ENCODE measurements at places on chromosomes 3 and 15.

- ATAC-seq: no peak
These were observed 7.8 kb upstream of the CHRM5 start for GRCh38 chr15:33960549-33960935.

DNA sequence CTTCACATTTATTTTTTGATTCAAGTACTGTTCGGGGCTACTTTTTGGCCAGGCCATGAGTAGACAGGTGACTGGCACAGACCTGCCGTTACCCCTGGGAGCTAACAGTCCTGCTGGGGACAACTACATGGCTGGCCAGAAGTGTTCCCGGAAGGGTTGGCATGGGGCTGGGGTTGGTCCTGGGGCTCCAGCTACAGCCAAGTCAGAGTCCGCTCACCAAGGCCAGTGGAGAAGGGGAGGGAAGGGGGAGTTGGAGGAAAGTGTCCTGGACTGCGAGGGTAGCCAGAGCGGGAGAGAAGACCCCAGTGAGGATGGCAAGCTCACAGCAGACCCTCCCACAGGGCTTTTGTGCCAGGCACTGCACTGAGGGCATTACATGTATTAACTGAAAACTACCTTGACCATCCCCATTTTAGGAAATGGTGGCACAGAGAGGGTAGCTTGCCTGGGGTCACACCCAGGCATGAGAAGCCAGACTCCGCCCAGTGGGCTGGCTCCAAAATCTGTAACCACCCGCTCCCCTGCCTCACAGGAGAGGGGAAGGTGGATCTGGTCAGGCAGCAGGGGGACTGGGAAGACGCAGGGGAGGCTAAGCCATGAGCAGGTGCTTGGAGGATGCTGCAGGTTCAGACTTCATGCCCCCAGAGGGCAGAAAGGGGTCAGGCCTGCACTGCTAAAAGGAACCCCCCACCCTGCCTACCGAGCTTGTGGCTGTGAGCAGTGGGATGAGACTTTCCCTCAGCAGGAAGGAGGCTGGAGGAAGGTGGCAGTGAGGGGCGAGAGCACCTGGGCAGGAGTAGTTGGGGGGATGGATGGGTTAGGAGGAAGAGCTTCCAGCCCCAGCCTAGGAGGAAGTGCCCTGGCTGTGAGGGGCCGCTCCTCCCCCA lies 38.3 kb upstream of the ESYT3 start:
- no peak for ATAC-seq

GRCh38 chr3:49899815-49900214 lies 3.9 kb downstream of the MST1R start:
- no peak for ATAC-seq

DNA sequence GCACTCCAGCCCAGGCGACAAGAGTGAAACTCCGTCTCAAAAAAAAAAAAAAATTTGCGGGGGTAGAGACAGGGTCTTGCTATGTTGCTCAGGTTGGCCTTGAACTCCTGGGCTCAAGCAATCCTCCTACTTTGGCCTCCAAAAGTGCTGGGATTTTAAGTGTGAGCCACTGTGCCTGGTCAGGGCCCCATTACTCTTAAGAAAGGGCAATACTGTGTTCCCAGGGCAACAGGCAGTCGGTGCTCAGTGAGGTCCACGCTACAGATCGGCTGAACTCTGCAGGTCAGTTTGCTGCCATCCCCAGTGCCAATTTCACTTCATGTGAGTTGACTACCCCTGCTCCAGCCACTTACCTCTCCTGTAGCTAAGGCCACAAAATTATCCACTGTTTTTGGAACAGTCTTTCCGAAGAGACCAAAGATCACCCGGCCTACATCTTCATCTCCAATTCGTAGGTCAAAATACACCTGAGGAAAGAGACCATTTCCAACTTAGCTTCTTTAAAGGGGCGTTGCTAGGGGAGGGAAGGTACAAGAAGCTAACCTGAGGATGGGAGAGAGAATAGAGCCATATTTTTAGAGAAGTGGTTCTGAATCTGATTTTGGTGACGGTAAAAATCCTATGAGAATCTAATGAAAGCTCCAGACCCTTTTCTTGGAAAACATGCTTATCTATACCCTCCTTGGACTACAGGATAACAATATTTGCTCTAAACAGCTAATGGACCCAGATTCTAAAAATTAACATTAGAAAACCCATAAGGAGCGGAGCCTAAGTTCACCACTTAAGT lies 939 bp downstream of the PPIB start:
- no peak for ATAC-seq

DNA sequence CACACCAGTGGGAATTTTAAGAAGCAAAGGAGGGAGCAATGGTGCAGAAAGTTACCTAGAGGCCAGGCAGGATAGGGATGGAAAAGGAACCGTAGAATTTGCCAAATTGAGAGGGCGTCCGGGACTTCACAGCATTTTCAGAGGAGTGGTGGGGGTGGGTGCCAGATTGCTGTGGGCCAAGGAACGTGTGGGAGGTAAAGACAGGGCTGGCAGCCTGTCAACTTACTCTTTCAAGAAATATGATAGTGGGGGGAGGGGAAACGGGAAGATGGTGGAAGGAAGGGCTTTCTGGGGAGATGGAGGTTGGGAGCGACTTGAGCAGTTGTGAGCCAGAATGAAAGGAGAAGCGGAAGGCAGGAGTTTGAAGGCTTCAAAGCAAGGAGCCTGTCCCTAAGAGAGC lies 1.4 kb upstream of the SLC6A11 start:
- no peak for ATAC-seq

GRCh38 chr15:89772932-89773583 lies 3.1 kb upstream of the MESP2 start:
- ATAC-seq: no peak

DNA sequence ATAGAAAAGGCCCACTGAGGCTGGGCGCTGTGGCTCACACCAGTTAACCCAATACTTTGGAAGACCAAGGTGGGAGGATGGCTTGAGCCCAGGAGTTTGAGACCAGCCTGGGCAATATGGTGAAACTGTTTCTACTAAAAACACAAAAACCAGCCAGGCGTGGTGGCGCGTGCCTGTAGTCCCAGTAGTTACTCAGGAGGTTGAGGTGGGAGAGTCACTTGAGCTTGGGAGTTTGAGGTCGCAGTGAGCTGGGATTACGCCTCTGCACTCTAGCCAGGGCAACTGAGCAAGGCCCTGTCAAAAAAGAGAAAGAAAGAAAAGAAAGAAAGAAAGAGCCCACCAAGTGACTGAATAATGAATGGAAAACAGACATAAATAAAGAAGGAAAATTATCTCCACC lies 32.0 kb downstream of the TAMM41 start:
- ATAC-seq: no peak

GRCh38 chr3:32882603-32883025 lies 64.8 kb downstream of the TRIM71 start:
- ATAC-seq: no peak

DNA sequence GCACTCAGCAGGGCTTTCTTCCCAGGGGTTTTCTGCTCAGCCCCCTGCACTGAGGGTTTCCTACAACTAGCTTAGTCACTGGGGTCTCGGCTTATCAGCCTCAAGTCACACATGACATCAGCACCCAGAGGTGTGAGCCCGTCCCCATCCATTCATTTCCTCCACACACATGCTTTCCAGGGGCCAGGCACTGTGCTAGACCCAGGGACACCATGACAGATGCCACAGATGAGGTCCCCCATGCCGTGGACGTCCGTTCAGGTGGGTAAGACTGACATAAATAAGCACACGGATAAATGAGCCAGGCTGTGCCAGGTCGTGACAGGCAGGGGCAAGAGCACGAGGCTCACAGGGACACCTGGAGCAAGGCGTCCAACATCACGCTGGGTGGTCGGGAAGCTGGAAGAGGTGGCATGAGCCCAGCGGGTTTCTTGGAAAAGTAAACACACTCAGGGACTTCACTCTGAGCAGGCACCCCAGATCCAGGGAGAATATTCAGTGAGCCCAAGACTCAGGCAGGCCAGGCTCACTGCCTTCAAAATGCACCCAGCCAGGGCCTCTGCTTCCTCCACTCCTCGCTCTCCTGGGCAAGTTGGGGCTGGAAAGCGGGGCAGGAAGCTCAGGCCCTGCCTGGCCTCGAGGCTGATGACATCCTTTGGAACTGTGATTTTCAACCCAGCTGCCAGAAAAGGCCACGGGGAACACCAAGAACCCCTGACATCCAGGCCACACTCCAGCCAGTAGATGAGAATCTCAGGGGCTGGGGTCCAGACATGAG lies 139.3 kb downstream of the CHSY1 start:
- ATAC-seq: no peak

DNA sequence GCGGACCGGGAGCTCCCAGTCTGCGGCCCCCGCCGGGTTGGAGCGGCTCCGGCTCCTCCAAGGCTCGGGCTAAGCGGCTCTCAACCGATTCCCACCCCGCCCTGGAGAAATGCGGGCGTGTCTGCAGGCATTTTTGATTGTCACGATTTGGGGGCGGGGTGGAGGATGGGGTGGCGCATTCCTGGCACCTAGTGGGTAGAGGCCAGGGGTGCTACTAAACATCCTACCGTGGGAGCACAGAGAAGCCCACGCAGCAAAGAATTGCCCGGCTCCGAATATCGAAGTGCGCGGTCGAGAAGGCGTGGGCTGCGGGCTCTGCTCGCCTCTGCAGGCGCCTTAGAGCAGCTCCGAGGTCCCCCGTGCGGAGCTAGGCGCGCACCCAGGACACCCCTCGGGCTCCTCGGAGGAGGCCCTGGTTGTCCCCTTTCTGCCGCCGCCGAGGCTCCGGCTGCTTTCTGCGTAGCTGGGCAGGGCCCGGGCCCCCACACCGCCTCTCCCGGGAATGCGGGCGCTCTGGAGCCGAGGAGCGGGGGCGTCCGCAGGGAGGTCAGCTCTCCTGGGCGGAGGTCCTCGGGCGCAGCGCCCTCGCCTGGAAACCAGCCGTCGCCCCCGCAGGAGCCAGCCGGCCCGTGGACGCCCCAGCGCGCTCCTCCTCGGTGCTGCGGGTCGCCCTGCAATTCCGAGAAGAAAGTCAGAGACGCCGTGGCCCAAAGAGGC lies 16.5 kb upstream of the LAMP3 start:
- peak; percentile 40 for ATAC-seq

GRCh38 chr15:101617390-101617965 lies 34.7 kb downstream of the TM2D3 start:
- ATAC-seq: no peak

- no peak for ATAC-seq
These were observed 2.1 kb downstream of the FAN1 start for GRCh38 chr15:30905821-30906220.

- ATAC-seq: no peak
These were observed 1080.1 kb upstream of the ALCAM start for GRCh38 chr3:104286645-104287044.

DNA sequence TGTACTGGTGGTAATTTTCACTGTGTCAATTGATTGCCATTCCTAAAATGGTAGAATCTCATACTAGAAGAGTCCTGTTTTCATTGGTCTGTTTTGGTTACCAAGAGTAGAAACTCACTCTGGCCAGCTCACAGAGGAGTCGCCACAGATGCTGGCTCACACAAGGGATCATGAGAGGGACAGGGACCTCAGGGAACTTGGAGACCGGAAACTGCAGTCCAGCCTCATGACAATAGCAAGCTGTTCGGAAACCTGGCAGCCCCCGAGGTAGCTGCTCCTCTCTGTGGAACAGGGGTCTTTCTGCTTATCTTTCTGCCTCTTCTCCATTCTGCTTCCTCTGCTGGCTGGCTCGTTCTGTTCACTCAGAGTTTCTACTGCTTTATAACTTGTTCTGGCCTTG lies 192.9 kb downstream of the PLCL2 start:
- no peak for ATAC-seq

DNA sequence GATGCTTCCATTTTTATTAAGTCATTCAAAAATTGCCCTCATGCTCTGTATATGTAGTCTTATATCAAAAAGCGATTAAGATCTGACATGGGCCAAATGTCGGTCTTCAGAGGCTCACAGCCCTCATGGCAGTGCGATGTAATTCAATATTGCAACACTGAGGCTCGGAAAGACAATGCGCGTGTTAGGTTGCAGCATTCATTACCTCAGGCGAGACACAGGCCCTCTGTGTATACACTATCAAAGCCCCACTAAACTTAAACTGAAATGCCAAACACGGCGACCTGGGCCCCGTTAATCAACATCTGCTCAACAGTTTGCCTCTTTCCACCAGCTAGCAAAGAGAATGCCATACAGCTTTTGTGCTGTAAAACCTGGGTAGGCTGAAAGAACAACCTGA lies 413.4 kb downstream of the ERC2 start:
- no peak for ATAC-seq

DNA sequence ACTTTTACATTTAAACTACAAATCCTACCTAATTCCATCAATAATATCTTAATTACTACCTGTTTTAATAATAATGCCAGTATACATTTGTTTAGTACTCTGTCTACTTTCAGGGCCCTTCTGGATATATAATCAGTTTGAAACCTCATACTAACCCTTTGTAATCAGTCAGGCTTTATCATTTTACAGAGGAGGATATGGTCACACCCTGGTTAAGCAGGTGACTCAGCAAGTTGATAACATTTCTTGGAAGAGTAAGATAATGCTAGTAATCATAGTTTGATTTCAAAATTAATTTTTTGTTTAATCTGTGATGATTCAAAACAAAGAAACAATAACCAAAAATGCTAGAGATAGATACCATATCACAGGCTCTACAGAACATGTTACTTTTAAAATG lies 208.2 kb upstream of the MANF start:
- ATAC-seq: no peak

- ATAC-seq: no peak
These were observed 199.2 kb downstream of the CACNA2D3 start for GRCh38 chr3:54321520-54321919.

DNA sequence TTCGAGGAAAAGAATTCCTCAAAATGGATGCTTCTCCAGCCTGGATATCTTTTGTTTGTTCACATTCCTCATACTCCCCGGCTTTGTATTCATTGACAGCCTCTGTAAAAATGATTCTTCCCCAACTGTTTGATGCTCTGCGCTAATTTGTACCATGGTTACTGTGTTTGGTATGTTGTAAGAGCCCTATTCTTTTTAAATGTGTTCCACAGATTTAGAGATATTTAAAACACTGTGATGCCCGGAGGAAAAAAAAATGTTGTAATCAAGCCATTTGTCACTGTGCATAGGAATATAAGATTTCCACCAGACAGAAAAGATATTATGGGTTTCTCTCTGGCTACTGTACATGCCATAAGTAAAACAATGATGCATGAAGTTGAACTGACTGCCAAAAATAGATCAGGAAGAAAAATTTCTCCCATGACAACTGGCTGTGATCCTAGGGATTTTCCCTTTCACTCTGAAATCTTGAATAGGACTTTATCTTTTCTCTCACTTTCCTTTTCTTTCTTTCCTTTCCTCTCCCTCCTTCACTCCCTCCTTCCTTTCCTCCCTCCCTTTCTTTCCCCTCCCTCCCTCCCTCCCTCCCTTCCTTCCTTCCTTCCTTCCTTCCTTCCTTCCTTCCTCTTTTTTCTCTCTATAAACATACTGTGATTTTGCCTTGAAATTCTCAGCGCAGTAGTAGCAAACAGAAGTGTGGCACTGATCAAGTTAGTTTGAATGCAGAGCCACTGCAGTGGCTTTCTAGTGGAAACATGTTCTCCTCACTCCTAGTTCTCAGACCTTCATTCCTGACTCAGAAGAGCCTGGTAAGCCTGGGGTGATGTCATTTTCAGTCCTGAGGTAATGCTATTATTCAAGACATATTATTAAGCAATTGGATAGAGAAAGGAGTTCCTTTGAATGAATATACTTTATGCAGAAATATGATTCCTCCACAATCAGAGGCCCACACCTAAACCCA lies 254.9 kb upstream of the TBL1XR1 start:
- ATAC-seq: peak; percentile 87
